Activated CD8-positive, alpha-beta memory T cell treated with anti-CD3 and anti-CD28 coated beads for 1 hour (primary cell): ENCODE measurements at places on chromosomes 5 and 9.

DNA sequence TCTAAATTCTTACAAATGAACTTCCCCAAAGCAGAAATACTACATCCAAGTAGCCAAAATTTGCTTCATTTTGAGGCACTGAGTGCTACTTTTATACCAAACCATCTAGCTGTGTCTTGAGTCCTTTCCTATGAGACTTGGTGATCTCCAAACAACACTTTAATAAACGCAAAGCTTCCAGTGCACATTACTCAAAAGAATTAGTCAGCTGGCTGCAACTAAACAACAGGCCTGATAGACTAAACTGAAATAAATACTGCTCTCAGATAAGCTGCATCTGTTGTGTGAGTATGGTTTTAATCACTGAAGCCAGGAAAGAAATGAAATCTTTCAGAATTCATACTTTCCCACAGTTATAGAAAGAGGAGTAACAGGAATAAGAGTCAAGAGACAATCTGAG lies 80.3 kb downstream of the VCAN start:
- DNase-seq = no peak

DNA sequence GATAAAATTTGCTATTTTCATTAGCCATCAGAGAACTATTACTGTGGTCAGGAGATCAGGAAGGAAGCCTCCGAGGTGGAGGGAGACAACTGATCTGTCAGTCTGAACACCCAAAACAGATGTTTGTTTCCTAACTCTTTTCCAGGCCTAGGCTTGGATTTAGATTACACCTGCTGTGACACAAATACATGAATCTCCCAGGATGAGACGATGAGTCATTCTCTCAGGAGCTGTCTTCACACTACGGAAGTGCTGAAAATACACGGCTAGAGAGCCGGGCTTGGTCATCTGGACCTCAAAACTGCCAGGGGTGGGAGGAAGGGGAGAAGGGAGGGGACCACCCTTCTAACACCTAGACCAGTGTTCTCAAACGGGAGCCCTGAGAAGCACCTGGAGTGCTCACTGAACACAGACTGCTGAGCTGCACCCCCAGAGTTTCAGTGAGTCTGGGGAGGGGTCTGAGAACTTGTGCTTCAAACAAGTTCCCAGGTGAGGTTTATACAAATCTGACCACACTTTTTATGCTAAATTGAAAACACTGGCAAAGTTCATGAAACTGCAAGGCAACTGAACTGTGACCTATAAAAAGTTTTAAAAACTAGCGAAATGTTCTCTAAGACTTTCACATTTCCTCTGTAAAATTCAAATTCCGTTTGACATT lies 80.3 kb upstream of the EQTN start:
- no peak for DNase-seq

GRCh38 chr5:123273984-123274383 lies 149.2 kb downstream of the CEP120 start:
- DNase-seq = no peak

GRCh38 chr9:35172878-35173277 lies 11.1 kb downstream of the UNC13B start:
- no peak for DNase-seq

DNA sequence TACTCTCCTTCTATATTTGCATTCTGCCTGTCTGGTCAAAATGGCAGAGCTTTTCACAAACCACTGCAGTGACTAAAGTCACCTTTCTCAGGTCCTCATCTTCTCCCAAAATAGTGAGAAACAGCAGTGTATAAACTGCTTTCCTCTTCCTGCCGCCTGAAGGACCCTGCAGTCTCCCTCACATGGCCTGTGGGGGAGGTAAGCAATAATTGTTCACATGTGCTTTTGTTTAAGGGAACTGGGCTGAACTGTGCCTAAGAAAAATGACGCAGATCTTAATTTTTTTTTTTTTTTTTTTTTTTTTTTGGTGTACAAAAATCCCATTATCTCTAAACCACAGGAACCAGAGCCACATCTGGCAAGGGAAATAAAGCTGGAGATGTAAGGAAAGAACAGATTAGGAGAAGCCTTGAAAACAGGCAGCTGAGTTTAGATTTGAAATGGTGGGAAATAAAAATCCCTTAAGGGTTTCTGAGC lies 131.7 kb upstream of the VLDLR start:
- DNase-seq = no peak

DNA sequence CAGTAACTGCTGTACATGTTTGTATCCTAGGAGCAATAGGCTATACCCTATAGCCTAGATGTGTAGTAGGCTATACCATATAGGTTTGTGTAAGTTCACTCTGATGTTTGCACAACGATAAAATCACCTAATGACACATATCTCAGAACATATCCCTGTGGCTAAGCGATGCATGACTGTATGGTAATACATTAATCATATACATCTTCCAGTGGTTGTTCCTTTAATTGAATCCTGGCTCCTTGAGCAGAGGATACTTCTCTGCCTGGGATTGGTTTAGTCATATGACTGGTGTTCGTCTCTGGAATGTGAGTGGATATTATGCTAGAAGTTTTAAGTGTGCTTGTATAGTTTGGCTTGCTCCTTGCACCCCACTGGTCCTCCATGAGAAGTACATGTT lies 425.8 kb downstream of the MAN2A1 start:
- no peak for DNase-seq

- DNase-seq = no peak
Observed at GRCh38 chr5:159972538-159973362, 36.2 kb upstream of the TTC1 start.

DNA sequence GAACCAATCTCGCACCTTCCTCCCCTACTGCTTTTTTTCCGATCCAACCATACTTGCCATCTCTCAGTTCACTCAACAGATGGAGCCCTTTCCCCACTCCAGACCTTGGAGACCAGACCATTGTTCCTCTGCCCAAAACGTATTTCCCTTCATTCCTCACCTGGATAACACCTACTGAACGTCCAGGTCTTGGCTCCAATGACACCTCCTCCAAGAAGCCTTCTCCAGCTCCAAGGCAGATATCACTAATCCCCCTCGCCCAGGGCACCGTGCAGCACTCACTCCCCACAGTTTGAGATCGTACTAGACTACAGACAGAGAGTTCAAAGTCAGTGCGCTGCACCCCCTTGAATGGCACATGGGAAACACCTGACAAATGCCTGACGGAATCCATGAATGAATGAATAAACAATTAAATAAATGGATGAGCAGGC lies 47.1 kb upstream of the AKNA start:
- no peak for DNase-seq

GRCh38 chr5:51618234-51618633 lies 235.0 kb downstream of the ISL1 start:
- no peak for DNase-seq
